NK-92 treated with Interleukin-12 subunit alpha and Interleukin-12 subunit beta, amount 100 ng/mL, for 24 hours (cell line): ENCODE measurements at places on chromosomes 5 and 9.

GRCh38 chr5:177453852-177454396 lies 7.3 kb downstream of the PRR7 start:
- no peak for DNase-seq

DNA sequence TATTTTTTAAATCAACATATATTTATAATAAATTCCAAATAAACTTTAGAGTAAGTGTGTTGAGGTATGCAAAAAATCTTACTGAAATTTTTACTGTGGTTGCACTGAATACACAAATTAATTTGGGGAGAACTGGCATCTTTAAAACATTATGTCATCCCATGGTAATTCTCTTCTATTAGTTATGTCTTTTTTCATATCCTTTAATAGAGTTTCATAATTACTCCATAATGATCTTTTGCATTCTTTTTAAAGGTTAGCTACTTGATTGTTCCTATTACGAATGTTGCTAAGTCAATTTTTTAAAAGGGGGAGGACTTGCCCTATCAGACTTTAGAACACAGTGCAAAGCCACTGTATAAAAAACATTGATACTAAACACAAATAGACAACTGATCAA lies 26.8 kb downstream of the SSBP2 start:
- no peak for DNase-seq

DNA sequence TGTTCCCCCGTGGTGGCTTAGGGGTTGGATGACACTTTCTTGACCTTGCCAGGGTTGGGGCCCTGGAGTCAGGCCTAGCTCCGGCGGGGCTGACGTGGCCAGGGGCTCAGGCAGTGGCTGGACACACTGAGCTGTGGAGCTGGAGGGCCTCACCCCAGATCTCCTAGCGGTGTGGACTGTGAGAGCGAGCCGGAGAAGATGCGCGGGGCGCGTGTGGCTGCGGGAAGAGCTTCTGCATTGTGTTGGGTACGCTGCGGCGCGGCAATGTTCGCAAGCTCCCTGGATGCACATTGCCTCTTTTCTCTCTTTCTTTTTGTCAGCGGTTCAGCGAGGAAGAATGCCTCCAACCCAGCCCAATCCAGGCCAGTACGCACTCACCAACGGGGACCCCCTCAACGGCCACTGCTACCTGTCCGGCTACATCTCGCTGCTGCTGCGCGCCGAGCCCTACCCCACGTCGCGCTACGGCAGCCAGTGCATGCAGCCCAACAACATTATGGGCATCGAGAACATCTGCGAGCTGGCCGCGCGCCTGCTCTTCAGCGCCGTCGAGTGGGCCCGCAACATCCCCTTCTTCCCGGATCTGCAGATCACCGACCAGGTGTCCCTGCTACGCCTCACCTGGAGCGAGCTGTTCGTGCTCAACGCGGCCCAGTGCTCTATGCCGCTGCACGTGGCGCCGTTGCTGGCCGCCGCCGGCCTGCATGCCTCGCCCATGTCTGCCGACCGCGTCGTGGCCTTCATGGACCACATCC lies 4.8 kb downstream of the NR2F1 start:
- no peak for DNase-seq

GRCh38 chr5:35115920-35116319 lies 68.2 kb upstream of the AGXT2 start:
- no peak for DNase-seq

DNA sequence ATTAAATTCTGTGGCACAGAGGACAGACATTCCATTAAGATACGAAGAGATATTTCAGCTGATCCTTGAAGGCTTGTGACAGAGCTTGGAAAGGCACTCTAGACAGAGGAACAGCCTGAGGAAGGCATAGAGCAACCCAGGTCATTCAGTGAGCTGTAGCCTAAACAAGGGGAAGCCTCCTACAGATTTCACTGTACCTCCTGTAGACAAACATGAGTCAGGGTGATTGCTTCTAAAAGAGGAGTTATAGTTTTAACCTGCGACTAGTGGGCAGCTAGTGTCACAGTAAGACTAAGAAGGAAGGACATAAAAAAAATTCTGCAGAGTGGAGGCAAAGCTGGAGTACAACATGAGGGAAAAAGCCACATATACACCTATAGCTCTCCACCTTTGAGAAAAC lies 43.5 kb upstream of the ANKDD1B start:
- no peak for DNase-seq

GRCh38 chr9:9556865-9557803 lies 1055.7 kb downstream of the PTPRD start:
- no peak for DNase-seq

DNA sequence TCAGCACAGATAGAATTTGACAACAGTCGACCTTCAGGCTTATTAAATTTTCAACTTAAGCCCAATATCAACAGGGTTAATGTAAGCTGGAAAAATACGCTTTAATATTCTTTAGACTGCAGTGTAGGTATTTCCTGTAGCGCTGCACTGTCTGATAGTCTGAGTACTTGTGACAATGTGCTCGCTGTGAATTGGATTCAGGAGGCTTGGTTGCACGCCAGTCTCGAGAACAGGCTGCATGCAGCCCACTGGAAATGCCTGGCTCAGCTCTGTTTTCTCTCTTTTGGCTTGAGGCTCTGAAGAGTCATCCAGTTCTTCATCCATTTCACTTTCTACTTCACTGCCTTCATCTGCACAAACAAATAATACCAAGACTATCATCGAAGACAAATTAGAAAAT lies 300.9 kb downstream of the RFX3 start:
- no peak for DNase-seq

DNA sequence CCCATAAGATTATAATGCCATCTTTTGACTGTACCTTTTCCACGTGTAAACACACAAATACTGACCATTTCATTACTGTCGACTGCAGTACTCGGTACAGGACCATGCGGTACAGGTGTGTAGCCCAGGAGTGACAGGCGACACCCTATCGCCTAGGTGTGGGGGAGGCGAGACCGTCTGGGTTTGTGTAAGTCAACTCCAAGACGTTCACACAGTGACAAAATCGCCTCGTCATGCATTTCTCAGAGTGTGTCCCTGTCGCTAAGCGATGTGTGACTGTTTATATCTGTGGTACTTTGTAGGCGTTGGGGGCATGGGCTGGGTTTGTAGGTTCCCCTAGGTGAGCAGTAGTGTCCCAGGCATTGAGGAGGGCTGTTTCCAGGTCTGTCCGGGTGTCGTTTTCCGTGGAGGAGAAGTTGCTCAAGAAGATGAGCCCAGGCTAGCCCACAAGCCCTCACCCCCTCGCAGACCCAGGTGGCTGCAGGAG lies 20.3 kb downstream of the NEK6 start:
- DNase-seq = no peak

DNA sequence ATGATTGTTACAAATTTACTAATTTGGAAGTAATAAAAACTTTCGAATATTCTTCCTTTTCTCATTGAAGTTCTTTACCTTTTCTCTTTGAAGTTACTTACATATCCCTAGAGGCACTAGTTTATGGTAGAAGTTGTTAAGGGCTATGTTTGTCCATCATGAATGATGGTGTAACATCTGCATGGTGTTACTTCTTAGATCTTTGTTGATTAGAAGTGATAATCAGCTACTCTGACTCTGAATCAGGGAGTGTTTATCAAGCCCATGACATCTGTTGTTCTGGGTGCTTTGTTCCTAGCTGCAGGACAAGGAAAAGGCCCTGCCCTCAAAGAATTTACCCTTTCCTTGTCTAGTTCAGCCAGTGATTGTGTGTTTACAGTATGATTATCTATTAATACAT lies 32.9 kb downstream of the MAP3K1 start:
- no peak for DNase-seq

DNA sequence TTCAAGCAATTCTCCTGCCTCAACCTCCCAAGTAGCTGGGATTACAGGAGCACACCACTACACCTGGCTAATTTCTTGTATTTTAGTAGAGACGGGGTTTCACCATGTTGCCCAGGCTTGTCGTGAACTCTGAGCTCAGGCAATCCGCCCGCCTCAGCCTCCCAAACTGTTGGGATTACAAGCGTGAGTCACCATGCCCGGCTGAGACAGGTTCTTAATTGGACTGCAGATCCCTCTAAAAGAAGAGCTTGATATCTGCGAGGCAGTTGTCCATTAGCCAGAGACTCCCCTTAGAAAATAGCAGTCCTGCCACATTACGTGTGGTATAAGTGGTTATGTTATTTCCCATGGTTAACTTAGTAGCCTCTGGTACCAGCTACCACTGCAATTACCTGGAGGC lies 46.6 kb upstream of the NPR3 start:
- no peak for DNase-seq

GRCh38 chr5:133927300-133928180 lies 40.9 kb downstream of the C5orf15 start:
- no peak for DNase-seq

GRCh38 chr5:96942078-96942477 lies 6.2 kb downstream of the LNPEP start:
- DNase-seq = no peak

DNA sequence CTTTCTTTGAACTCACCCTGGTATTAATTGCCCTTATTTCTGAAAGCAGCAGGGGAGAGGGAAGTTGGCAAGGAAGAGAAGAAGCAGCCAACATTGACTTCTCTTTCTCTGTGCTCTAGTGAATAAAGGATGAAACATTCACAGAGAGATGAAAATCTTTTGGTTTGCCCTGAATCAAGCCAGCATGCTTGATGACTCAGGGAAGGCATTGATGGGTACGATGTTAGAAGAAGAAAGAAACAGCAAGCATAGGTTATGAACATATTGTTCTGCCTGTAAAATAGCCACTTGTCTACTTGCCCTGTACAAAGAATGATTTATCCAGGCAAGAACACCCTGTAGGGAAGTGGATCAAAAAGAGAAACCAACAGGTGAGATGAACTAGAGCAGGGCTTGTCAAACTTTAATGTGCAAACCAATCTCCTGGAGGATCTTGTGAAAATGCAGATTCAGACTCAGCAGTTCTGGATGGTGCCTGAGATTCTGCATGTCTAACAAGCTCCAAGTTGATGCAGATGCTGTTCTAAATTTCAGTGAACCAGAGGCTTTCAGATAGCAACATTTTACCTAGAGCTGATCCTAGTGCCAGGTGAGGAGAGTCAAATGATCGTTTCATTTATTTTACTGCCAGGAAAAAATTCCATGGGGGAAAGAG lies 586.6 kb upstream of the TLE4 start:
- no peak for DNase-seq

GRCh38 chr5:114678778-114679177 lies 316.9 kb downstream of the KCNN2 start:
- no peak for DNase-seq

GRCh38 chr5:80299601-80300000 lies 20.2 kb upstream of the SPZ1 start:
- DNase-seq = no peak

- DNase-seq = no peak
These were observed 47.9 kb upstream of the SMAD5 start for GRCh38 chr5:136084698-136085097.

DNA sequence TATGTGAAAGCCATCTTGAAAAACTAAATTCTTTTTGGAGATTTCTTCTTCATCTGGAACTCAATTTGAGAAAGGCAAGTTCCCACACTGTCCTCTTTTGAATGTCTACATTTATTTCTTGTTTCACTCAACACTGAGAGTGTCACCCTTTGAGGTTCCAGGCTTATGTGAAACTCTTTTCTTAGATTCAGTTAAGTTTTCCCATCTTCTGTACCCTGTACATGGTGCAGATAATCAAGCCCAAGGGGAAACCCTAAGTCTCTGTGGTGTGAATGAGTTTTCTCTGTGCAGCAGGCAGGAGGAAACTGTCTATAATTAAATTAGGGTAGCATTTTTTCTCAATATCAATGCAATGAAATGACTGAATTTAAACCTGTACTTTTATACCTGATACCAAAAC lies 72.3 kb upstream of the PRLR start:
- no peak for DNase-seq

- no peak for DNase-seq
These were observed 2.1 kb downstream of the NRARP start for GRCh38 chr9:137299938-137300337.

- DNase-seq = no peak
These were observed 110.7 kb downstream of the UBE2R2 start for GRCh38 chr9:33927694-33928093.

GRCh38 chr5:143488381-143488780 lies 84.9 kb upstream of the NR3C1 start:
- no peak for DNase-seq

DNA sequence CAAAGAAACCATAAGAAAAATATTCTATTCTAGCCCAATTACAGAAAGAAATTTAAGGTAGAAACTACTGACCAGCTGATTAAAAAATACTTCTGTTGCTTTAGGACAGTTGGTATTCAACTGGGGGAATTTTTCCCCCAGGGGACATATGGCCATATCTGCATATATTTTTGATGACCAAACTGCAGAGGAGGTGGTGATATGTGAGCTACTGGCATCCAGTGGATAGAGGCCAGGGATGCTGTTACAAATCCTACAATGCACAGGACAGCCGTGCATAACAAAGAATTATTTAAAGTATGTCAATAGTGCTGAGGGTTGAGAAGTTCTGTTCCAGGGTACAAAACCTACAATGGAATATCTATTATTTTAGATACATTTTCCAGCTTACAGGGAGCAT lies 24.0 kb downstream of the ZFR start:
- DNase-seq = no peak

- DNase-seq = no peak
These were observed 128.7 kb downstream of the SPOCK1 start for GRCh38 chr5:137370096-137371071.

DNA sequence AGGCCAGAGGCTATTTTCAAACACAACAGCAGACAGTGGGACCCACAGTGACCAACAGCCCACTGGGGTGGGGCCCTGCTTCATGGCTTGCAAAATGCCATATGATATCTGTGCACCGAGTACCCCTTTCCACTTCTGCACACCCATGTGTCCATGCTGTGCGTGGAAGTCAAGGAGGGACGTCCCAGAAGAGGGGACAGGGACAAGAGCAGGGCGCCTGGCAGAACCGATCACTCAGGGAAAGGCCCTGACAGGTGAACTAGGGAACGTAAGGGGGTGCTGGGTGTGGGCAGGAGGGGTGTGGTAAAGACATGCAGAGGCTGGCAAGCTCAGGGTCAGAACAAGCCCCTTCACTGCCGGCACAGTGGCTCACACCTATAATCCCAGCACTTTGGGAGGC lies 7.6 kb upstream of the TTLL11 start:
- no peak for DNase-seq

- DNase-seq = no peak
These were observed 329.2 kb downstream of the EBF1 start for GRCh38 chr5:158770506-158770905.

DNA sequence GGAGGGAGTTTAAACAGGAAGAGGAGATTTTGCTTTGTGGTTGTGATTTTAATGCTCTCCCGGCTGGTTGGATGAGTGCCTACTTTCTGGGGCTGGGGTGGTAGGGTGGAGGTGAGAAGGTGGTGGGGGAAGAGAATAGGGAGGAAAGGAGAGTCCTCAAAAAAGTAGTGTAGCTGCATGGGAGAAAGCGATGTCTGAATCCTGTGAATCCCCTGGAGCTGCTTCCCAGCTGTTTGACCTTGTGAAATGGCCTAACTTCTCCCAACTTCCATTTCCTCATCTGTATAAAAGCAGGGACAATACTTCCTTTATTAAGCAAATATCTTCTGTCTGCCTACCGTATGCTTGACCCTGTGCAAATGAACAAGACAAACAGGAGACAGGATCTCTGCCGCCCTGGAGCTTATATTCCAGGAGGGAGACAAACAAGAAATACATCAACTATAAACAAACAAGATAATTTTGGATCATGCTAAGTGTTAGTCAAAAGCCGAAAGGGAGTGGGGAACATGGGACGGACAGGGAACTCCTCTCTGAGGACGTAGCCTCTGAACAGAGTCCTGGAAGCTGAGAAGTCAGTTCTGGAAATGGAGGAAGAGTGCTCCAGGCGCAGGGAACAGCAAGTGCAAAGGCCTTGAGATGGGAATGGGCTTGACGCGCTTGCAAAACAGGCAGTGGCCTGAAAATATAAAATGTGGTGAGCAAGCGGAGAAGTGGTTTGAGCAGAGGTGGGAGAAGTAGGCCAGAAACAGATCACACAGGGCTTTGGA lies 103.5 kb downstream of the SPRY4 start:
- DNase-seq = no peak
